Stimulated activated CD8-positive, alpha-beta memory T cell treated with anti-CD3 and anti-CD28 coated beads, Interleukin-7, amount 100 ng/mL, for 1 hour (primary cell): ENCODE measurements at places on chromosomes 7 and 10.

DNA sequence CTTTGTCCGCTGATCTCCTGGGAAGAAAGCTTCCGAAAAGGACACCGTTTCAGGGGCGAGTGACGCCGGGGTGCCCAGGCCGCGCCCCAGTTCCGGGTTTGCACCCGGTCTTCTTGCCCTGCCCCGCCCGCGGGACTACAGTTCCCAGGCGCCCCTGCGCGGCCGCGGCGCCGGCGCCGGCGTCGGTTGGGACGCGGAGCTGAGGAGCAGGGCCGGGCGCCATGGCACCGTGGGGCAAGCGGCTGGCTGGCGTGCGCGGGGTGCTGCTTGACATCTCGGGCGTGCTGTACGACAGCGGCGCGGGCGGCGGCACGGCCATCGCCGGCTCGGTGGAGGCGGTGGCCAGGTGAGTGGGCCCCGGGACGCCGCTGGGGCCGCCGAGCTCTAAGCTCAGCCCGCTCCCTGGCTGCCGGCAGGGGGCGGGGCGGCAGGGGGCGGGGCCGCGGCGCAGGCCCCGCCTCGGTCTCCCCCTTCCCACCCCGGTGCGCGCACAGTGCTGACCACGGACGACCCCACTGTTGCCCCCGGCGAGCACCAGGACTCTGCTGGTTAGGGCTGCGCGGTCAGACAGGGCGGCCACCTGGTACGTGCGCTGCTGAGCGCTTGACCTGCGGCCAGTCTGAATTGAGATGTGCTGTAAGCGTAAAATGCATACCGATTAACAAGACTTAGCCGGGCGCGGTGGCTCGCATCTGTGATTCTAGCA lies at the start of gene LHPP:
Gene LHPP, plus strand, starts transcription at position 182 of the 706 bp plus-strand sequence. Its CDS starts 40 bp downstream, at position 222.
- peak; percentile 74 for DNase-seq

DNA sequence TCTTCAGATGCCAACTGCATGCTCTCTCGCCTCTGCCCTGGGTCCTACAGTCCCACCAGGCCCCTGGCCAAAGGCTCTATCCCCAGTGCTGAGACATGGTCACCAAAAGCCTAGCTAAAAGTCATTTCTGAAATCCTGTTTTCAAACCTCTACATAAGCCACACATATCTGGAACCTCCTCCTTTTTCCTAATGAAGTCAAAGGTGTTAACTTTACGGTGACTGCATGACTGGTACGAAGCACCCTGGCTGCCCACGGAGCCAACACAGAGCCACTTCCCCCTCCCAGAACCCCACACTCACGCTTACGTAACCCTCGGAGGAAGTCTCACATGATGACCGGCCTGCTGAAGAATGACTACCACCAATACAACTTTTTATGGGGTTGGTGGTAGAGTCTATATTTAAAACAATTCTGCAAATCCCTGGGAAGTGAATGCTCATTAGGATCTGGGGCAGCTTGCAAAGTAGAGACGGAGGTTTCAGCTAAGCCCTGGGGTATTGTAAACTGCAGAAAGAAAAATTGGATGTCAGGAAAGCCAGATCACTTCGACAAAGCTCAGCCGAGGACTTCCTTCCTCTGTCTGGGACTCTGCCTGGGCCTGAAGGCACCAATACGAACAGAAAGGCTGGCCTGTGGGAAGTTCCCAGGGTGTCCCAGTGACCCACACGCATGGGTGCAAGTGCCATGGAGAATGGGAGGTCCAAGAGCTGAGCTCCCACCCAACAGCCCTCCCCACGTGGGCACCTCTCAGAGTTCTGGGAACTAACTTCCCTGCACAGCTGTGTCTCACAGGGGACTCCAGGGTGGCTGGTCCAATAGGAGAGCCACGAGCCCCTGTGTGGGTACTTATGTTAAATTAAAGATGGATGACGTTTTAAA lies 50.7 kb downstream of the PDGFA start:
- no peak for DNase-seq

DNA sequence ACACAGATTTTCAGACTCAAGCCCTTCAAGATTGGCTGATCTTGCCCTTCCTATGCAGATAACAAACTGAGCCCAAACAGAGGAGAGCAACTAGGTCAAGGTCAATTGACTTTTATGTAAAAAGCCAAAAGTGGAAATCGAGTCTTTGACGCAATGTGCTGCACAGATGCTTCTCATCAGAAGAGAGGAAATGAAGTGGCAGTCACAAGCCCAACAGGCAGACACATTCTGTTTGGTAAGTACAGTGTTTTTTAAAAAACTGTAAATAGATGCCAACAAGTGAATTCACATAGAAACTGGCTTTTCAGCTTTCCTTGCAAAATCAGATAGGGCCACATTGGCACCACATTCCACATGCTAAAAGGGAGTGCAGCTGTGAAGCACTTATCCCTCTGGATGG lies 606.6 kb downstream of the KCNMA1 start:
- no peak for DNase-seq

- DNase-seq: no peak
Observed at GRCh38 chr7:117237646-117238045, 85.2 kb downstream of the WNT2 start.

- DNase-seq: no peak
Observed at GRCh38 chr7:25262586-25262985, 34.3 kb upstream of the NPVF start.

- no peak for DNase-seq
Observed at GRCh38 chr10:47243791-47244190, 56.2 kb upstream of the GDF10 start.

DNA sequence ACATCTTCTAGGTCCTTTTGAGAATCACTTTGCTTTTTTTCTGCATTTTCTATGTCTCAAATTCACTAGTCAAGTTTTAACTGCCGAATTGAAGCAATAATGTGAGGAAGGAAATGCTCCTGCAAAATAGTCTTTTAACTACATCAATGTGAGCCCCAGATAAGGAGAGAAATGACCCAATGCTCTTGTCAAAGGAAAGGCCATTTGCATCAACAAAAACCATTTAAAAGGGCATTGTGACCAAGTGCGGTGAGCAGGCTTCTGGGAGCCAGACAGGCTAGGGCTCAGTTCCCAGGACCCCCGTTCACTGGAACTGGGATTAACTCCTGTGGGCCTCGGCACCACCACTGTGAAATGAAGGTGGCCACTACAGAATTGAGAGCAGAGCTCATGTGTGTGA lies 127.9 kb upstream of the EEPD1 start:
- DNase-seq: no peak

GRCh38 chr7:135282561-135283254 lies 49.1 kb downstream of the STRA8 start:
- DNase-seq: no peak

- DNase-seq: no peak
Observed at GRCh38 chr10:129740532-129741279, 223.4 kb downstream of the EBF3 start.

DNA sequence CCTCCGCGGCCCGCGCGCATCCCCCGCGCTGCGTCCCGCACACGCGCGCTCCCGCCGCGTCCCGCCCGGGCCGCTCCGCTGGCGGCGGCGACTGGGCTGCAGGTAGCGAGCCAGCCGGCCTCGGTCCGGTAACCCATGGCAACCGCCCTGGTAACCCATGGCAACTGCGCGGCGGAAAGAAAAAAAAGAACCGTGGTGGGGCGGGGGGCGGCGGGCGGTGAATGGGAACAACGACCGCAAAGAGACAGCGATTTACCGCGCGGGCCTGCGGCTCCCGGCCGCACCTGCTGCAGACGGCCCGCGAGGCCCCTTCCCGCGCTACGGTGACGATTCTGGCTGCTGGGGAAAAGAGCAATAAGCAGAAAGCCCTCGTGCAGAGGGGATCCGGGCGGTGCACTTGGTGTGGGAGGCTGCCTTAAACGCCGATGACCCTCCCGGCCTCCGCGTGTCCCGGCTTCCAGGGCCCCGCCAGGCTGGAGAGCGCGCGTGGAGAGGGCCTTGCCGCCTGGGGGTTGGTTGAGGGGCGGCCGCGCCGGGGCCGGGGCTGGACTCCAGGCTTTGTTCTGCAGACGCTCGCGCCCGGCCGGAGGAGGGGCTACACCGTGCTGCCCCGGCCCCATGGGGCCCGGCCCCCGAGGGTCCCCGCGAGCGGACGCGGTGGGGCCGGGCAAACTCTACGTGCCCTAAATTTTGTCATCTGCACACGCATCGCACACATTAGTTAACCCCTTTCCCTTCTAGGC lies 84.7 kb downstream of the SNX10 start:
- no peak for DNase-seq

DNA sequence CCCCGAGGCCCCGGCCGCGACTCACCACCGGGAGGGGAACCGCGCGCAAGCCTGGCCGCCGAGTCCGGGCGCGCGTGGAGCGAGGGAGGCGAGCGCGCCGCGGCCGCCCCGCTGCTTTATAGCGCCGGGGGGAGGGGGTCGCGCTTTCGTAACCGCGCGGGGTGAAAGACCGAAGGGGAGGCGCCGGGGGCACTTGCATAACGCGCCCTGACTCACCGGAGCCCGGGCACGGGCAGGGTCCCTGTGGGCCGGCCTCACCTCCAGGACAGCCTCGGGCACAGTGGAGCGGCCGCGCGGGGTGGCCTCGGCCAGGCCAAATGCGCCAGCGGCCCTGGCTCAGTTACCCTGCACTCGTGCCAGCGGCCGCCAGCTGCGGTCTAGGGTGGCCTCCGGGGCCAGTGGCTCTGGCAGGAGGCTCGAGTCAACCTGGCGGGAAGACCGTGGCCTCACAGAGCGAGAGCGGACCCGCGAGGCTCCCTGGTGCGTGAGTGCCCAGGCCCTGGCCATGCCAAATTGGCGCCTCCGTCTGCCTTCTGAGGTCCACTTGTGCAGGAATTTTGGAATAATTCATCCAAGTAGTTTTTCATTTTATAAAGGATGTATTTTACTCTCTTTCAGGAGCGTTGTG lies at the start of gene RBP4:
Gene RBP4, minus strand, starts transcription at position 90 of the 628 bp plus-strand sequence. CDS start 207 bp downstream, outside the sequence.
- no peak for DNase-seq

- DNase-seq: peak; percentile 85
Observed at GRCh38 chr10:78033637-78034470, at the start of gene RPS24. Gene RPS24, plus strand, starts transcription at chr10:78033863. Its CDS starts 39 bp downstream, at chr10:78033902.

GRCh38 chr7:42947521-42947920 lies 15.3 kb downstream of the MRPL32 start:
- DNase-seq: no peak

DNA sequence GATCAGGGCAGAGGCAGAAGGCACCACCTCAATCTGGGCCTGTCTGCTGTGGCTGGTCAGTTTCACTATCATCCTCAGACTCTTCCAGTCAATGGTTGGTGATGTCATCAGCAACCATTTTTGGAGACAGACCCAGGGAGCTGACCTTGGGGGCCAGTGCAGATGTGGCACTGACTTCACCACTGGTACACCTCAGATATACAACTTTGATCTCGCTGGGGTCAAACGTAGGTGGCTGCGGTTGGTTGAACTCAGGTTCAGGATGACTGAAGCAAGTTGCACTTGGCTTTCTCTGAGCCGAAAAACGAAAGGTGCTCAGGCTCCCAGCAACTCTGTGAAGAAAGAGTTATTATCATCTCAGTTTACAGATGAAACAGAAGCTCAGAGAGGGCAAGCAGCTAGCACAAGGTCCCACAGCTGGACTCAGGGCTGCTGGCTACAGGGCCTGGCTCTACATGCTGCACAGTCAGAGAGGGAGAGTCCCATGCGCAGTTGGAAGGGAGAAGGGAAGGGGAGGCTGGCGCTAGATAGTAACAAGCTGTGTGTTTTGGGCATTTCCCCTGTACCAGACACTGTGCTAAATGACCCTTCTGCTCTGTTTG lies 27.2 kb downstream of the ANKRD16 start:
- no peak for DNase-seq

GRCh38 chr10:114855776-114856543 lies 34.4 kb downstream of the FHIP2A start:
- DNase-seq: no peak

- no peak for DNase-seq
Observed at GRCh38 chr7:158601090-158601489, 13.5 kb upstream of the PTPRN2 start.

DNA sequence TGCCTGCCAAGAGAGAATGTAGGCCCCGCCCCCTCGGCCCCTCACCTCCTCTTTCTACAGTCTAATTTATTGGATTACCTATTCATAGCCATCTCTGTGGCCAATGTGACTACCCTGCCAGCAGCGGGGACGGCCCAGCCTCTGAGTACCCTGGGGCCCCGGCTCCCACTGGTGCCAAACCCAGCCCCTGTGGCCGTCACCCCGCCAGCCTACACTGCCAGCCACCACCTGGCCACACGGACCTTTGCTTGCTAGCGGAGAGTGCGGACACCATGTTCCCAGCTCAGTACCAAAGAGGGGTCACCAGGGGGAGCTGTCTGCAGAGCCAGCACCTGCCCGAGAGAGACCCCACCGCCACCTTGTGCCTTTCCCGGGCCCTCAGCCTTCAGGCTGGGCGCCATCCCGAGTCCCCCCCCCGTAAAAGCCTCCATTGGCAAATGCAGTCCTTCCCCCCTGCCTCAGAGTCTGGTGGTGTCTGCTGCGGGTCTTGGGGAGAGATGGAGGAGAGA lies 511.1 kb downstream of the ZNF37A start:
- DNase-seq: no peak

- DNase-seq: no peak
Observed at GRCh38 chr7:158854681-158855081, 1.7 kb upstream of the DYNC2I1 start.

- DNase-seq: no peak
Observed at GRCh38 chr7:35251606-35252310, 2.1 kb downstream of the TBX20 start.

DNA sequence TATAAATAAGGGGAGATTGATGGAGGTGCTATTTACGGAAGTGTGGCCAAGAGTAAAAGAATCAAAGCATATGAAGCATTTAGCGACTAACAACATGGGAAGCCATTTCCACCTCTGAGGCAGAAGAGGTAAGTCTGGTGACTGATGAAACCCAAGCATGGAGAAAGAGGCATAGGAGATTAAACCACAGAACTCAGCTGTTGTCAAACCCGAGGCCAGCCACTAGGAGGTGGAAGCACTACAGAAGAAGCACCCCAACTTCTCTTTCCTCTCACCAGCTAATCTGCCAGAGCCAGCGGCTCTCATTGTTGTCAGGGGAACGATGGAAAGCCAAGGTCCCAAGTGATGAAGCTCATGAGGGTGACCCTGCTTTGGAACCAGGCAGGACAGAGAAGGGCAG lies 19.6 kb upstream of the CNTNAP2 start:
- no peak for DNase-seq

DNA sequence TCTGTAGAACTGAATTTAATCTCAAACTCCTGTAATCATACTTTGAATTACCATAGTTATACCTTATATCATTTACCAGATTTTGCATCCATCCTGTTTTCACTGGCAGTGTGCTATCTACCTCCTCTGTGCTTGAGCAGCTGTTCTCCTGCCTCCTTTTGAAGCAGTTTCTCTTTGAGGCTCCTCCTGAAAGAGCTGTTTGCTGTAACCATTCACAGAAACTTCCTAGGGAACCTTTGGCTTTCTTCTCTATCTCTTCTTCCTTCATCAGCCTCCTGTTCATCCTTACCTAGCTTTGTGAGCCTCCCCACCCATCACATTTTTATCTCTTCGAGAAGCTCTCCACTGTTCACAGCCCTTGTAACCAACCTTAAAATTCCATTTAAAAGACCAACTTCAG lies 108.2 kb downstream of the AASS start:
- DNase-seq: no peak

- no peak for DNase-seq
Observed at GRCh38 chr7:37510043-37510634, 61.5 kb upstream of the ELMO1 start.

- DNase-seq: no peak
Observed at GRCh38 chr7:159017741-159018140, 126.9 kb downstream of the VIPR2 start.

GRCh38 chr10:24929056-24929544 lies 23.3 kb downstream of the PRTFDC1 start:
- DNase-seq: no peak
